Activated naive CD4-positive, alpha-beta T cell (primary cell): ENCODE measurements at places on chromosomes 4 and X.
A peak's percentile ranks its signal among the peaks of the same experiment; 100 is the strongest.

GRCh38 chr4:27305246-27305645 lies 444.6 kb downstream of the STIM2 start:
- DNase-seq, result no peak

GRCh38 chrX:39739585-39739984 lies 358.2 kb downstream of the BCOR start:
- no peak for DNase-seq

- no peak for DNase-seq
Observed at GRCh38 chrX:20427173-20427770, 160.6 kb upstream of the RPS6KA3 start.

GRCh38 chrX:11632732-11633131 lies 33.0 kb downstream of the ARHGAP6 start:
- DNase-seq, result no peak

DNA sequence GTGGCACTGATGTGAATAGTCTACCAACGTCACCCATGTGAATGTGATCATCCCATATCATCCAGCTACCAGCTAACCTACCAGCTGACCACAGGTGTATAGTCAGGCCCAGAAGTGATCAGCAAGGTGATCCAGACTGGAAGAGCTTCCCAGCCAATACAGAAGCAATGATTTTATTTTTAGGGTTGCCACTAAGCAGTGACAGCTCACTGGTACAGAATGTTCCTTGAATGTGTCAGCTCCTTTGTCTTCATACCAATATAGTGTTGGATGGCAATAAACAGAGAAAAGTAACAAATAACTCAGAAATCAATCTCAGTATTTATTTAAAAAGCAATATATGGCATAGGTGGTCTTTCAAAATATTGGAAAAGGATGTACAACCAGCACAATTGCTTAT lies 361.8 kb upstream of the CPEB2 start:
- DNase-seq, result no peak

- DNase-seq, result no peak
Observed at GRCh38 chr4:83208371-83209365, 75.9 kb downstream of the COQ2 start.

GRCh38 chrX:47171996-47172395 lies 21.6 kb upstream of the UBA1 start:
- no peak for DNase-seq

- DNase-seq, result no peak
Observed at GRCh38 chr4:109810552-109811387, 4.8 kb upstream of the GAR1 start.

DNA sequence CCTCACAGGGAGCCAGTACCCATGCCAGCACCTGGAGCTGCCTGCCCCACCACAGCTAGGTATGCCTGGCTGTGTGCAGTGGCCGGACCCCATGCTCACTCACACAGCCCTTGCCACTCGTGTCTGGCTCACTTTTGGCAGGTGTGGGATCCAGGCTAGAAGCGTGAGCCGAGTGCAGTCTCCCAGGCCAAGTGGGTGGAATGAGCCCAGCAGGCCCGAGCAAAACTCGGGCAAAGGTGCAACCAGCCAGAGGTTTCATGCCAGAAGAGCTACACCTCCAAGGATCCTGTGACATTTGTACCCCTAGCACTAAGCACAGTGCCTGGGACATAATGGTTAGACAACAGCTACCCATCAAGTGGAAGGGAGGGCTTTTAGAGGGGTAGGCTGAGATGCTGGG lies 217.8 kb downstream of the NSUN7 start:
- DNase-seq, result no peak

- no peak for DNase-seq
Observed at GRCh38 chr4:7198440-7199128, 6.2 kb downstream of the SORCS2 start.

- DNase-seq, result no peak
Observed at GRCh38 chr4:76703676-76704075, 194.3 kb downstream of the SOWAHB start.

DNA sequence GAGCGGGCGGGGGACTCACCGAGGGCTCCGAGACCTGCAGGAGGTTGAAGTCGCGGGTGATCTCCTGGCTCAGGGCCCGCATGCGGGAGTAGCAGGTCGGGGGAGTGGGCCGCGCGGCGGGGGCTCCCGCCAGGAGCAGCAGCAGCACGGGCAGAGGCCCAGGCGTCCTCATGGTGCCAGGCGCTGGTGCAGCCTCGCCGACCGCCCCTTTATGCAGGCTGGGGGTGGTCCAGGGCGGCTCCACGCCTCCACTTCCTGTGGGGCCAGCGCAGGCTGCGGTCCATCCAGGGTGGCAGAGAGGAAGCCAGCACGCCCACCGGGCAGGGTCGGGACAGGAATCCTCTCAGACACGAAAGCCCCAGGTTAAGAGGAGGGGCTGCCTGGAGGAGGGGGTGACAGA lies at the start of gene CYTL1:
Gene CYTL1, minus strand, starts transcription at position 185 of the 400 bp plus-strand sequence. Its CDS starts 13 bp downstream, at position 172.
- no peak for DNase-seq

- DNase-seq, result no peak
Observed at GRCh38 chr4:4901877-4902276, 42.4 kb downstream of the MSX1 start.

GRCh38 chr4:106993827-106994226 lies 42.3 kb downstream of the DKK2 start:
- no peak for DNase-seq

GRCh38 chr4:148787831-148788477 lies 345.7 kb upstream of the NR3C2 start:
- no peak for DNase-seq

DNA sequence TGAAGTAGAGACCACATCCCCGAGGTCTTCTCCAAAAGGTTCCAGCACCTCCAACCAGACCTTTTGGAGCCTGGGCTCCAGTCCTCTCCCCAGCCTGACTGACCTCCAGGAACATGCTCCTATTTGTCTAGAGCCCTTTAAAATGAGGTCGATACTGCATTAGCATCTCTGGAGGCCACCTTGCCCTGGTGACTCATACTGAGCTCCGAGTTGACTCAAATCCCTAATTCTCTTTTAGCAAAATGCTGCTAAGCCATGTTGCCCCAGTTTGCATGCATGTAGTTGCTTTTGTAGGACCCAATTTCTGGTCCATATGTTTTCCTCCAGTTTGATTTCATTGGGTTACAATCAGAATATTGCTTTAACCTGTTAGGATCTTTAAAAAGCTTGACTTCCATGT lies 43.5 kb upstream of the CITED1 start:
- no peak for DNase-seq

- DNase-seq, result no peak
Observed at GRCh38 chrX:17167915-17168314, 207.1 kb upstream of the NHS start.

DNA sequence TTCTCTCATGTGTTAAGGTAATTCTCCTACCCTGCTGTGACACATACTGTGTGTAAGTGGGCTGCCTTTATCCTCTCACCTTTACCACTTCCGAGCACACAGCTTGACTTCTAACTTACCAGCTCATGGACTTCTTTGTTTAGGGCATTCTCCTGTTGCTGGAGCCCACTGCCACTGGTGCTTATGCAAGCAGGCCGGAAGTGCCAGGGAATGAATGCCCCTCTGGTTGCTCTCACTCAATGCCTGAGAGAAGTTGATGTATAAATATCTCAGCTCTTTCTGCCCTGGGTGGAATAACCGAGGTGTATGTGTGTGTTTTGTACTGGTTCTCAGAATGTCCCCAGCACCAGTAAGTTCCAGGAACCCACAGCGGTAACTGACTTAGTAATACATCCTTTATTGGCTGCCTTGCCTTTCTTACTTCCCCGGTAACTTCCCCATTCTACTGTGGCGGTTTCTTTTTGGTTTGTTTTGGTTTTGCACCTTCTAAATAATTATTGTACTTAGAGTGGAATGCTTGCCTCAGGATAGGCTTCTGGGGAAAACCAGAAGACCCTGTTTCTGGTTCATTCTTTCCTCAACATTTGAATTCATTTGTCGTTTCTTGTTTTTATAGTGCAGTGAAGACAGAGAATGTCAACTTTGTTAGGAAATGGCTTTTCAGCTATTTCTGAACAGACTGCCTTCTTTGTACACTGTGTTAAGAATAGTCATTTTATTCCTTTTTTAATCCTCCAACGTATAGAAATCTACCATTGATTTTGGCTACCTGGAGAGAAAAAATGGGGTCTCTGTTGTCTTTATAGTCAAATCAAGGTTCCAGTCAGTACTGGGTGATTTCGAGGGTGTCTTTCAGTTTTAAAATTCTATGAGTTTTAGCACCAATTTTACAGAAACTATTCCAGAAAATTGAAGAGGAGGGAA lies 45.4 kb downstream of the CXorf58 start:
- peak; percentile 0 for DNase-seq

- no peak for DNase-seq
Observed at GRCh38 chrX:18542131-18542530, 116.7 kb downstream of the CDKL5 start.

DNA sequence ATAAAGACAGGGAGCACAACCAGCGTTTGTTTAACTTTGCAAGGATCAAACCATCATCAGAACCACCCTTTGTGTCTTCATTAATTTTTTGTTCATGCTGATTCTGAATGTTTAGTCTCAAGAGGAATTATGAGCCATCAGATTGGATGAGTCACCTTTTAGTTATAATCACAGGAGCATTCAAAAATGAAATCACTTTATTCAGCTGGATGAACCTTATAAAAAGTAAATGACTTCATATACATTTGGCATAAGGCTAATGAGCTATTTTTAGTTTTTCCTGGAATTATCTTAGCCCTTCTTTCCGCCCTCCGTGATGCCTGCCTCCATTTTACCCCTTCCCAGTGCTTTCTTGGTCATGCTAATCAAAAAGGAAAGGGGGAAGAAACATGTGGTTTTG lies 103.6 kb downstream of the SORBS2 start:
- DNase-seq, result no peak
